ENCODE measurements at places on chromosomes 5 and 9. TPM values are rescaled to one million over a fixed set of nuclear protein-coding genes. Genes with fewer than 3 reads are reported as not detected.

- DNase-seq, result no peak
Observed at GRCh38 chr9:124629600-124629999, 122.4 kb upstream of the NR5A1 start.

SUSD1 gene
- total RNA-seq, result 8.7 TPM

DNA sequence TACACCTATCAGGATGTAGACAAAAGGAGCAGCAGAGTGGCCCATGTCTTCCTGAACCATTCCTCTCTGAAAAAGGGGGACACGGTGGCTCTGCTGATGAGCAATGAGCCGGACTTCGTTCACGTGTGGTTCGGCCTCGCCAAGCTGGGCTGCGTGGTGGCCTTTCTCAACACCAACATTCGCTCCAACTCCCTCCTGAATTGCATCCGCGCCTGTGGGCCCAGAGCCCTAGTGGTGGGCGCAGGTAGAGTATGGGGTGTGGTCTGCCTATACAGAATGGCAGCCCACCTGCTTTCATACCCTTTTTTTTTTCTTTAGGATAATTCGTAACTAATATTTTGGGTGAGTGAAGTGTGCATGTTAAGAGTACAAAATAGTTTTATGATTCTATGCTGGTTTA, 1.1 kb downstream of the SLC27A6 start:
- no peak for DNase-seq

GRCh38 chr5:167823405-167823804, 468.0 kb upstream of the WWC1 start:
- no peak for DNase-seq

- DNase-seq, result no peak
Observed at GRCh38 chr9:115133649-115134048, 15.7 kb upstream of the TNC start.

- no peak for DNase-seq
Observed at GRCh38 chr5:172362755-172363154, 79.2 kb upstream of the UBTD2 start.

GRCh38 chr9:94734054-94734754, 7.7 kb downstream of the AOPEP start:
- no peak for DNase-seq

- no peak for DNase-seq
Observed at GRCh38 chr9:98401140-98402018, 145.9 kb upstream of the TBC1D2 start.

DNA sequence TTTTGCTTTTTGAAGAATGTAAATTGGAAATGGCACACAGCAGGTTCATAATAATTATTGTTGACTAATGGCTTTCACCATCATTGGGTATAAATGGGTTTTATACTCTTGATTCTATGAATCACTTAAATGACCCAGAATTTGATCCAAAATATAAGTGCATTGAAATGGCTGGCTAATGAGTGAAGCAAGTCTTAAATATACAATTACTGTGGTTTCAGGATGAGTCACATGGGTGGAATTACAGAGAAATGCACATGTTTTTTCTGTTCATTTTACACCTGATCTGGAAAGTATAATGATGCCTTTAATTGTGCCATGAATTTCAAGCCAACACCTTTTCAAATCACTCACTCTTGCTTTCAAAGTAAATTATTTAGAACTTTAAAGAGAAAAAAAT, 380.8 kb upstream of the CD180 start:
- DNase-seq, result no peak
